MG63 (cell line): ENCODE measurements at places on chromosomes 6 and 20. TPM values are rescaled to one million over a fixed set of nuclear protein-coding genes. Genes with fewer than 3 reads are reported as not detected.

DNA sequence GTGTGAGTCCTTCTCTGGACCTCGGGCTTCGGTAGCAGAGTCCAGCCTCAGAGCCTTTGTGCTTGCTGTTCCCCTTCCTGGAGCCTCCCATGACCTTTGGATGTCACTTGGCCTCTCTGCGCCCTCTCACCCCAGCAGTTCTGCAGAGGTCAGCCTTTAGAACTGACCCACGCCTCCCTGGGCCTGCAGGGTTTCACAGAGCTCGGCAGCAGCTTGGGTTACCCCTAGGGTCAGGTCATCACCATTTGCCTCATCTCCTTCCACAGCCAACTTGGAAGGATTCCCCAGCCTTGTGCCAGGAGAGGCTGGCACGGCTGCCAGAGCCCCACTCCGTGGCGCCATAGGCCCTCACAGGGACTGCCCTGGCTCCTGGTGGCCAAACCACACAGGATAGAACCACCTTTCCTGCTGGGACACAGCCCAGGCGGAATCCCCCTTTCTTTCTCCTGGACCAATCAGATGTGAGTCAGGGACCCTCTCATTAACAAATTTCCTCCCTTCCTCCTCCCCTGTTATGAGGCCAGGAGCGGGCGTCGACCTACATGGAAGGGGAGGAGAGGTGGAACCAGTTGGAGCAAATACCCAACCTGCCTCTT is 13.9 kb upstream of the SIRPA start:
- DNase-seq: peak; percentile 89

- no peak for DNase-seq
These were observed 30.5 kb upstream of the HFE start for GRCh38 chr6:26056583-26057350.

- DNase-seq: no peak
These were observed 133.2 kb upstream of the RPS6KA2 start for GRCh38 chr6:166760288-166760687.

DNA sequence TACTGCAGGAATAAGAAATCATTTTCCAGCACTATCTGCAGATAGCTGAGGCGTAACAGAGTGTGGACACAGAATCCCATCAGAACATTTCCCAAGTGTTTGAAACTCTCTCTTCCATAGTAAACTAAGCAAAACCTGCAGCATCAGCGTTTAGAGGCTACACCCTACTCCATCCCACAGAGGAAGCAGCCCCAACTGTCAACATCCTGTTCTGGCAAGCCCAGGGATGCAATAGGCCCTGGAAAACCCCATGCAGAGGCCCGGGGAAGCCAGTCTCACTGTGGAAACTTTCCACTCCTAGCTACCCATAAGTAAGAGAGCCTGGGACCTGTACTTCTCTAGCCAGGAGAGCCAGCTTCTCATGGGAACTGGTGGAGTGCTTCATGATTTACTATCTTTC is 129.4 kb downstream of the LY86 start:
- DNase-seq: no peak

GRCh38 chr6:157637941-157638662 is 184.9 kb upstream of the SNX9 start:
- DNase-seq: no peak

DNA sequence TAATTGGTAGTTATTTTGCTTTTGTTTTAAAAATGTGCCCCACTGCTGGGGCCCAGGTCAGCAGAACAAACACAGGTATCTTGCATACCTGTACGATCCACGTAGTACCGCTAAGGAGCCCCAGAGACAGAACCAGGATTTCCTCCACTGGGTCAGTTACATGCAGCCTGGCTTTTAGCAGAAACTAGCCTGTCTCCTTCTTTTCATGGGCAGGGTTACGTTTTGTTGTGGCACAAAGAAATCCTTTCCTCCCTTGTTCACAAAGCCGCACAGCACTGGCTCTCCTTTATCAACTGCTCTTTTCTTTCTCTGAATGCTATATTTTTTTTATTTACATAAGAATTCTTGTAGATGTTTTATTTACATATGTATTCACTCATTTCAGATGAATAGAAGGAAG is 190.3 kb upstream of the POU3F2 start:
- DNase-seq: no peak

DNA sequence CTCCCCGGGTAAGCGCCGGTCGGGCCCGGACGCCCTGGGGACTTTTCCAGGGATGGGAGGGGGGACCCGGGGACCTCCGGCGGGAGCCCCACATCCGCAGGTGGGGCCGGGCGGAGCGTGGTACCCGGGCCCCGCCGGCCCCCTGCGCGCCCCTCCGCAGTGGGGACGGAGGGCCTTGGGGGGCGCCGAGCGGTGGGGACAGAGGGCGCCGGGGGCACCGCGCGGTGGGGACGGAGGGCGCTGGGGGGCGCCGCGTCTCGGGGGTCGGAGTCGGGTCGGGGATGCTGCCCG is 270 bp downstream of the PLEKHG1 start:
- no peak for DNase-seq

GRCh38 chr6:6981681-6982322 is 126.0 kb upstream of the RREB1 start:
- no peak for DNase-seq

- DNase-seq: no peak
These were observed 63.0 kb upstream of the MYL9 start for GRCh38 chr20:36478137-36478905.

DNA sequence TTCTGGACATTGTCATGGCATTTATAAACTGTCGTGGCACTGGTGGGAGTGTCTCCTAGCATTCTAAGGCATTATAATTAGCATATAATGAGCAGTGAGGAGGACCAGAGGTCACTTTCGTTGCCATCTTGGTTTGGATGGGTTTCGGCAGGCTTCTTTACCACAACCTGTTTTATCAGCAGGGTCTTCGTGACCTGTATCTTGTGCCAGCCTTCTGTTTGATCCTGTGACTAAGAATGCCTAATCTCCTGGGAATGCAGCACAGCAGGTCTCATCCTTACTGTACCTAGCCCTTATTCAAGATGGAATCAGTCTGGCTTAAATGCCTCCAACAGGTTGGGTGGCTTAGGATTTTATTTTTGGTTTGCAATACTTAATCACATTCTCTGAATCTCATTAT is 142.7 kb upstream of the GGTLC1 start:
- no peak for DNase-seq

GRCh38 chr6:25498505-25498904 is 153.5 kb upstream of the SCGN start:
- DNase-seq: no peak

- DNase-seq: no peak
These were observed 18.5 kb downstream of the CHMP4B start for GRCh38 chr20:33829636-33830035.

GRCh38 chr6:150322466-150322871 is 46.3 kb upstream of the IYD start:
- DNase-seq: no peak

GRCh38 chr6:156848123-156848522 is 70.9 kb downstream of the ARID1B start:
- no peak for DNase-seq

DNA sequence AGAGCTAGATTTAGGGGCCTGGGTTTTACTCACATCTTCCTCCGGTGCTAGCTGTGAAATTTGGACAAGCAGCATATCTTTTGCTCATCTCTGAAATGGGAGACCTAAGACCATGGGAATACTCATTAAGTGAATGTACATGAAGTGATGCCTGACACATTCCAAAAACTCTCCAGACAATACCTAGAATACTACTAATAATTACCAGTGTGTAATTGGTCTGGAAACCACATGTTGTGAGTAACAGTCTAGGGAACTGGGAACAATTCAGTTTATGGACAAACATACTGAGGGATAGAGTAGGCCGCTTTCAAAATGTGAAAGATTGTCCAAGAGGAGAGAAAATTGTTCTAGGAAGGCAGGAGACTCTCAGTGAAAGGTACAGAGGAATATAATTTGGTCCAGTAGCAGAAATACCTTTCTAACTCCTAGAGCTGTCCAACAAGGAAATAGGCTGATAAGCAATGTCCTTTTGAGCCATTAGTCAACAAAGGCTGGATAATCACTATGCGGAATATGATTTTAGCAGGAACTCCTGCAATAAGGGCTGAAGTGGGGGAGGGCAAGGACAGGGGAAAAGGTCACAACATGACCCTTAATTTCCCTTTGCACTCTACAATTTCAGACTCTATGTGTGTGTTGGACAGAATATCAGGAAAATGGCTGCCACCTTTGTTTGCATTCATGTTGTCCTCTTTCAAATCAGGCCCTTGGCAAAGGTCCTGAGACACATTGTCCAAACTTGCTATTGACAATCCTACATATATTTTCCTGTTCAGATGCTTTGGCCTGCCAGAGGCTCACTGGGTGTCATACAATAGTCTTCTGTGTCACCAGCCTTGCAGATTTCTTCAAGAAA is 315.4 kb downstream of the PLCB1 start:
- DNase-seq: no peak

DNA sequence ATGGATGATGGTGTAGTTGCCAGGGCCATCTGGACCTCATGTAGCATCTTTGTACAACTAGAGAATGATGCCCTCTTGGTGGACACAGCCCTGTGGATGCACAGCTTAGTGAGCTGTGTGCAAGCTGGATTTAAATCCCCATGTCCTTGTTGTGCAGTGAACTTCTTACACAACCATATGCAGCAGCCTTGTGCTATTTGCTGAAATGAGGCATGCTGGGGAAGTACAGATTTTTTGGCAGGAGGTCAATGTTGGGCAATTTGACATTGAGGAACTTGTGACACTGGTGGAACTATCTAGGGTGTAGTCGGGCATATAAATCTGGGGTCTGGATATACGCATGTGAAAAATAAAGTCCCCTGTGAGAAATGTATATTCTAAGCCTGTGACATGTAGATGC is 5.8 kb upstream of the CDC5L start:
- no peak for DNase-seq

DNA sequence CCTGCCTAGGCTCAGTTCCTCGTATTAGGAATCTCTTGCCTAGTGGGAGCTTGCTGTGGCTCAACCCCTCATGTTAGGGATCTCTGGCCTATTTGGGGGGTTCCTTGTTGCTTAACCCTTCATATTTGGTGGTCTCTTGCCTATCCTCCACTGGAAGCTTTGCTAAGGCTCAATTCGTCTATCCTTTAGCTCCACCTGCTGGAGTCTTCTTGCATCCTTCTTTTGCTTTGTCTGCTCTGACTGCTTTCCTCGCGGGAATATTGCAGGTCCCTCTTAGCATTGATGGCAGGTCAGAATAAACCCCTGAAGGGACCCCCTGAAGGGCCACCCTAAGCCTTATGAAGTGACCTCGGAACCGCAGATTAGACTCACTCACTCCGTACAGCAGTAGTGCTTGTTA is 203.0 kb upstream of the TBX18 start:
- DNase-seq: no peak

Gene LIME1
- total RNA-seq: 2.8 and 5.7 TPM in 2 replicates

Gene PXDC1
- total RNA-seq: 67.9 and 71.9 TPM in 2 replicates

Gene TLDC2
- total RNA-seq: not detected in 2 replicates

Gene PROCR
- total RNA-seq: 40.0 and 53.8 TPM in 2 replicates

Gene TP53INP2
- total RNA-seq: 0.20 TPM in 1 of 2 replicates, not detected in the other

Gene PRSS35
- 0.72 and 1.2 TPM in 2 replicates for total RNA-seq
